ENCODE measurements at places on chromosomes 11 and 22.
A peak's percentile ranks its signal among the peaks of the same experiment; 100 is the strongest.

DNA sequence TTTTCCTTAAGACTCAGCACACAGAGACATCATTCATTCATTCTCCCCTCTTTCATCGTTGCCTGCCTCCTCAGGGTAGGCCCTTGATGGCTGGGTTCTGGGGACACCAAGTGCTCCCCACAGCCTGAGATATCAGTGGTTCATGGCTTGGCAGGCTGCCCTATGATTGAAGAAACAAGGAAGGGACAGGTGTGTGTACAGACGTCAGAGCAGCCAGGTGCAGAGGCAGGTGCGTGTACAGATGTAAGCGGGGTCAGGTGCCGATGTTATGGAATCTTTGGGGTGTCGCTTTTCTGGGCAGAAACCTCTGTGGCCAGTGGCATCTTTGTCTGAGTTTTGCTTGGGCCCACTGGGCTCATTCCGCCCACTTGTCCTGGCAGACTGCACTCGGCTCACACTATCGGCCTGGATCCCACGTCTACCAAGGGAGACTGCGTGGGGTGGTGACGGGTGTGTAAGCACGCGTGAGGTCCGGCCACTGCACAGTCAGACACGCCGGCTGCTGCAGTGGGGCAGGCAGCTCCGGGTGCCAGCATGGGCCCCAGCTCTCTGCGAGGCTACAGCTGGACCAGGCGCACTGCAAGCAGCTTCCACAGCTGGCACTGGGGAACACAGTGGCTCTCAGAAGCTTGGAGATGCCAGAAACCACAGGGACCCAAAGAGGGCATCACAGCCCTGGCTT, 20.9 kb upstream of the KIAA0930 start:
- DNase-seq, result peak; percentile 9

- no peak for DNase-seq
These were observed 44.1 kb upstream of the PRDM11 start for GRCh38 chr11:45102361-45102809.

DNA sequence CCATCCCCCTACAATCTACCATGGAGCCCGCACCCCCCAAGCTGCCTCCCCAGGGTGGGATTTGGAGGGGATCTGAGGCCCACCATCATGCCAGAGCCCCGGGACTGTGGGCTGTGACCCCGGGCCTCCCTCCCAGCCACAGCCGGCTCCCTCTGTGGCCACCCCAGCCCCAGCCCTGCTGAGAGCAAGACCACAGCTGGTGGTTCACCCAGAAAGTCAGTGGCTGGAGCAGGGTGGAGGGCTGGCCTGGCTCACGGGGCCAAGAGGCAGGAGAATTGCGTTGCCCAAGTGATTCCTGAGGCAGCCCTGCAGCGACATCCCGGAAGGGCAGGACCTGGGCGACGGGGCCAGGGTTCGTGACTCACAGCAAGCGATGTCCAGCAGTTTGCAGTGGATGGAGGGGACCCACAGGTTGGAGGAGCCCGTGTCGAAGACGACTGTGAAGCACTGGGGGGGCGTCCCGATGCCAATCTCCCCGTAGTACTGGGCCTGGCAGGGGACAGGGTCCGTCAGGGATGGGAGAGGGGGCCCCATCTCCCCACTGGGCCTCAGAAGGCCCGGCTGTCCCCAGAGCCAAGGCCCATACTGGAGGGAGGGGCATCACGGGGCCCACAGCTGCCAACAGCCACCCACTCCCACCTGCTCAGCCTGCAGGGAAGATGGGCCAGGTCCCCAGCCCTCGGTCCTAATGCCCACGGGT, 4.4 kb downstream of the CTSD start:
- DNase-seq, result no peak

DNA sequence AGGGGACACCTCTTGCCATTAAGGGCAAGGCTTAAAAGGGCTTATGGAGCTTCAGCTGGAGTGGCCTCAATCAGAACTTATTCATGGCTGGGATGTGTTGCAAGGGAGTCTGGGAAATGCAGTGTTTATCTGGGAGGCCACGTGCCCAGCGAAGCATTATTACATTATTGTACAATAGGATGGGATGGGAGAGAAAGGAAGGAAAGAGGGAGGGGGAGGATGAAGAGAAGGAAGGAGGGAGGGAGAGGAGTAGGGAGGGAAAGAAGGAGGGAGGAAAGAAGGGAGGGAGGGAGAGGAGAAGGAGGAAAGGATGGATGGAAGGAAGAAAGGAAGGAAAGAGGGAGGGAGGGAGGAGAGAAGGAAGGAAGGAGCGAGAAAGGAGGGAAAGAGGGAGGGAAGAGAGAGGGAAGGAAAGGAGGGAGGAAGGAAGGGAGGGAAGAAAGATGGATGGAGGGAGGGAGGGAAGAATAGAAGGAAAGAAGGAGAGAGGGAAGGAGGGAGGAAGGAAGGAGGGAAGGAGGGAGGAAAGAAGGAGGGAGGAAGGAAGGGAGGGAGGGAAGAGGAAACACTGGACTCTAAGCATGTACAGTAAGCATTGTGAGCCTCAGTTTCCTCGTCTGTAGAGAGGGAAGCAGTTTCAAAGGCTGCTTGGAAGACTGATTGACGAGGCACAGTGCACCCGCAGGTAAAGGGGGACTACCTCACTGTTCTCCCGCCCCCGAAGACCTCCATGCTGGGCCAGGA, 62.2 kb downstream of the MYEOV start:
- DNase-seq, result no peak

GRCh38 chr11:116309446-116309845, 463.3 kb downstream of the BUD13 start:
- no peak for DNase-seq

GRCh38 chr22:48362721-48363404, 1464.8 kb downstream of the BRD1 start:
- DNase-seq, result no peak

- no peak for DNase-seq
These were observed 73.0 kb downstream of the MICAL3 start for GRCh38 chr22:17951315-17951714.

DNA sequence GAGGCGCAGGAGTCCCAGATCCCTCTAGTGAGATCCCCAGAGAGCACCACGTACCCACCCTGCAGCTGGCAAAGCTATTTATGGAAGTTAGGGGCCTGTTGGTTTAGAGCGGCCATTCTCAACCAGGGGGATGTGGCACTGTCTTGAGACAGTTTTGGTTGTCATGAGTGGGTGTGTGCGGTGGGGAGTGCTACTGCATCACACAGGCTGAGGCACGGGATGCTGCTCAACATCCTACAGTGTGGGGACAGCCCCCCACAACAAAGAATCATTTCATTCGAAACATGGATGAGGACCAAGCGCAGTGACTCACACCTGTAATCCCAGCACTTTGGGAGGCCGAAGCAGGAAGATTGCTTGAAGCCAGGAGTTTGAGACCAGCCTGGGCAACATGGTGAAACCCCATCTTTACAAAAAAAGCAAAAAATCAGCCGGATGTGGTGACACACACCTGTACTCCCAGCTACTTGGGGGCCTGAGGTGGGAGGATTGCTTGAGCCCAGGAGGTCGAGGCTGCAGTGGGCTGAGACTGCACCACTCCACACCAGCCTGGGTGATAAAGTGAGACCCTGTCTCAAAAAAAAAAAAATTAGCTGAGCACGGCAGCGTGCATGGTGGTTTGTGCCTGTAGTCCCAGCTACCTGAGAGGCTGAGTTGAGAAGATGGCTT, 28.2 kb downstream of the GGT5 start:
- DNase-seq, result no peak

DNA sequence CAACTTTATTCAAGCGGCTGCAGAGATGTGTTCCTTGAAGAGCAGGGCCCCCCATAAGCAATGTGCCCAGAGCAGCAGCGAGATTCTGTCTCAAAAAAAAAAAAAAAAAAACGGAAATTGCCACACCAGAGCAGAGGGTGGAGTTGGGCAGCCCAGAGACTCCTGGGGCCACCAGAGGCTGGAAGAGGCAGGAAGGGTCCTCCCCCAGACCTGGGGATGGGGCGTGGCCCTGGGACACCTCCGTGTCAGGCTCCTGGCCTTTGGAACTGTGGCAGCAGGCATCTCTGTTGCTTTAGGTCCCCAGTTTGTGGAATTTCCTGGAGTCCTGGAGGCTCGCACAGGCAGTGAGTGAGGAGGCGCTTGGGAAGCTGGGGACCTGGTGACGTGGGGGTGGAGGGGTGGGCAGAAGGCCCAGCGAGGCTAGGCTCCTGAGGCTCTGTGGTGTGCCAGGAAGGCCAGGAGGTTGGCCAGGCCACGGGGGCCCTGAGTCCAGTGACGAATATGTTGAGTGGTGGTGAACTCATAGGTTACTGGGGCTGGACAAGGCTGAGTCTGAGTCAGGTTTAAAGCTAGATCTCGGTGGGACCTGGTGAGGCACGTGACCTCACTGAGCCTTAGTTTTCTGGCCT, 735.6 kb downstream of the BRD1 start:
- DNase-seq, result peak; percentile 8
